ENCODE measurements at places on chromosomes 13 and 19.

GRCh38 chr19:5001615-5002014 is 32.7 kb downstream of the KDM4B start:
- DNase-seq = peak; percentile 86

GRCh38 chr13:51035978-51036377 is 75.1 kb downstream of the C13orf42 start:
- no peak for DNase-seq

GRCh38 chr13:101695870-101696516 is 243.5 kb downstream of the ITGBL1 start:
- DNase-seq = no peak

DNA sequence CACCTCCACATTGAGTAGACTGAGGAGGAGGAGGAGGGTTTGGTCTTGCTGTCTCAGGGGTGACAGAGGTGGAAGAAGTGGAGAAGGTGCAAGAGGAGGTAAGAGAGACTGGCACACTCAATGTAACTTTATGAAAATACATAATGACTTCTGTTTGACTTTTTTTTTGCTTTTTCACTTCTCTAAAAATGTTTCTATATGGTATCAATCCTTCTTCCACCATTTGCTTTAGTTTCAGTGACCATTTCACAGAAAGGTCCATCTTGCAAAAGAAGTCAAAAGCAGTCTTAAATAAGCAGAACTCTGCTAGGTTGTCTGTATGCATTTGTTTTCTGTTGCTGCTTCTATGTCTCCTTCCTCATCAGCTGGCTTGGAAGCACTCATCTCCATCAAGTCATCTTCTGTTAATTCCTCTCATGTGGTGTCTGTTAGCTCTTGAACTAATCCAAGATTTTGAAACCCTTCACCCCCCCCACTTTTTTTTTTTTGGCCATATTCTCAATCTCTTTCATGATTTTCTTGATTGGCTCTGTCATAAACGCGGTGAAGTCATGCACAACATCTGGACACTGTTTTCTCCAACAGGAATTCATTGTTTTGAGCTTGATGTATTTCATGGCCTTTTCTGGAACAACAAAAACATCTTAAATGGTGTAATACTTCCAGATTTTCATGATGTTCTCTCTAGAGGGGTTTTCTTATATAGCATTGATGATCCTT is 80.8 kb downstream of the KL start:
- no peak for DNase-seq

DNA sequence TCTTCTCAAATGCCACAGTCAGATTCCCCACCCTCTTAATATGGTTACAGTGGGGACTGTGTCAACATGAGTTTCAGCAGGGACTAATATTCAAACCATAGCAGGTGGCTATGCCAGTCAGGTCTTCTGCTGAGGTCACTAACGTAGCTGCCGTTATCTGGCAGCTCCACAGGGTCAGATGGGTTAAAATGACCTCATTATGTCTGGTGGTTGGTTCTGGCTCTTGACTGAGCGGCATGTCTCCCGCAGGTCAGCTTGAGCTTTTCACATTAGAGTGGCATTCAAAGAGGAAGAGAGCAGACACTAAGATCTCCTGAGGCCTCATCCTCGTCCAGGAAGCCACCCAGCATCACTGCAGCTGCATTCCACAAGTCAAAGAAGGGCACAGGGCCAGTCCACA is 21.4 kb upstream of the IPO5 start:
- DNase-seq = no peak

DNA sequence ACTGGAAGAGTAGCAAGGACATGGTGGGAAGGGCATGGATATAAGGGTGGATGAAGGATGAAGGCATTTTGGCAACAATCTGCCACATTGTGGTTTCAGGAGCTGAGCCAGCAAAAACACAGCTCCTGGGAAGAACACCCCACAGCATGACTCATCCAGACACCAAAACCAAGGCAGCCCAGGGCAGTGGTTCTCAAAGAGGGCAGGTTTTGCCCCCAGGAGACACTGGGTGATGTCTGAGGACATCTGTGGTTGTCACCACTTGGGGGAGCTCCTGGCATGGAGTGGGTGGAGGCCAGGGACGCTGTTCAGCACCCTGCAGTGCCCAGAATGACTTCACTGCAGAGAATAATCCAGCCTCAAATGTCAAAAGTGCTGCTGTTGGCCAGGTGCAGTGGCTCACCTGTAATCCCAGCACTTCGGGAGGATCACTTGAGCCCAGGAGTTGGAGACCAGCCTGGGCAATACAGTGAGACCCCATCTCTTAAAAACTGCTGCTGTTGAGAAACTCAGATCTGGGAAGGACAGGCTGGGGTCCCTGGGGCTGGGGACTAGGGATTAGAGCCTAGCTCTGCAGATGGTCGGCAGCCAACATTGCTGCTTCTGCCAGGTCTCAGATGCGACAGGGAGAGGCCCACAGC is 16.1 kb downstream of the ZFR2 start:
- peak; percentile 58 for DNase-seq

DNA sequence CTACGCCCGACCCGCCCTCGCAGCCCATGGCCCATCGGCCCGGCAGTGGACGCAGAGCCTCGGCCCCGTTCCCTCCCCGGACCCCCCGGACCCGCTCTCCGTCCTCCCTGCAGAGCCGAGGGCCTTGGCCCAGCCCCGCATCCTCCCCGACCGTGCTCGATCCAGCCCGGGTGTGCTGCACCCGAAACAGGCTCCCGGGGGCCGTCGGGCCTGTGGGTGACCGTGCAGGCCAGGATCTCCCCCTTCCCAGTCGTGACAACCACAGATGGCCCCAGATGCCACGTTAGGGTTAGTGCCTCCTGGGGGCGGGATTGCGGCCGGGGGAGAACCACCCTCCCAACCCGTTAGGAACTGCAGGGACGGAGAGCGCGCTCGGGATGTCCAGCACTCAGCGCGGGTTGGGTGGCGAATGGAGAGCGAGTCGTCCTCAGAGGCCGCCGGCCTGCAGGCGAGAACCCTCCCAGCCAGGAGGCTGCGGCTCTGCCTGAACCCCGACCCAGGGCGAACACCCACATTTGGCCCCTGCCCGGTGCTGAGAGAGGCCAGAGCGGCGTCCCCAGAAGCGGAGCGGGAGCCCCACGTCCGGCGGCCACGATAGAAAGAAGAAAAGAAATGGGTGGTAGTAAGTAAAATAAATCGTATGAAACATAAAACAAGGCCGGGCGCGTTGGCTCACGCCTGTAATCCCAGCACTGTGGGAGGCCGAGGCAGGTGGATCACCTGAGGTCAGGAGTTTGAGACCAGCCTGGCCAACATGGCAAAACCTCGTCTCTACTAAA is 6.7 kb upstream of the MADCAM1 start:
- peak; percentile 54 for DNase-seq

Measured in D341Med (cell line).